Left forelimb (tissue), 1 donor: ENCODE measurements at places on chromosomes 4 and X.

GRCh38 chr4:6892909-6893202 is 16.8 kb upstream of the TBC1D14 start:
- DNase-seq: no peak

GRCh38 chr4:148514041-148514440 is 71.8 kb upstream of the NR3C2 start:
- DNase-seq: no peak

GRCh38 chrX:17459661-17460060 is 84.7 kb downstream of the NHS start:
- no peak for DNase-seq

- DNase-seq: no peak
Observed at GRCh38 chr4:27881705-27882104, 1021.1 kb downstream of the STIM2 start.

GRCh38 chr4:167190379-167190778 is 43.9 kb downstream of the SPOCK3 start:
- no peak for DNase-seq

DNA sequence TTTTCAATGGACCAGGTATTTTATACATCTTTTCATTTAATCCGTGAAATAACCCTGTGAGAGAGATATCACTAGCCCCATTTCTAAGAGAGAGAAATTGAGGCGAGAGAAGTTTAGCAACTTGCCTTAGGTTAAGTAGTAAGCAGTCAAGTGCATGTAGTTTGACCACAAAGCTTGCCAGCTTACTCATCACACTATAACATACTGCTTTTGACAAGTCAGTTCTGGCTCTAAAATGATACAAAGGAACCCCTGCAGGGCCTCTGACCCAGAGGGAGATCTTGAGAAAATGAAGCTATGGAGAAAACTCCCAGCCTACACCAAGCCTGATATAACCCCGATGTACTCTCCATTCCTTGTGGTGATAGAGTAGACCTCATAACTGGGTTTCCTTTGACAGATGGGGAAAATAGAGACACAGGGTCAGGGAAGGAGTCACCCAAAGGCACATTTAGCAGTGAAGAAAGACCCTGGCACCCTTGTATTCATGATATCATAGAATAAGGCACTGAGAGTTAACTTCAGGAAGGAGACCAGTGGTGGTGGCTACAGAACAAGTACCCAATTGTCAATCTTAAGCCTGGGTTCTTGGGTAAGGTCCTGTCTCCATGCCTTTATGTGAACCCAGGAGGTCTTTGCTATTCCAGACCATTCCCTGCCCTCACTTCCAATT is 60.2 kb upstream of the MSN start:
- no peak for DNase-seq

GRCh38 chrX:48983896-48984295 is 12.3 kb upstream of the KCND1 start:
- no peak for DNase-seq

- no peak for DNase-seq
Observed at GRCh38 chr4:162565730-162566129, 401.9 kb upstream of the FSTL5 start.

DNA sequence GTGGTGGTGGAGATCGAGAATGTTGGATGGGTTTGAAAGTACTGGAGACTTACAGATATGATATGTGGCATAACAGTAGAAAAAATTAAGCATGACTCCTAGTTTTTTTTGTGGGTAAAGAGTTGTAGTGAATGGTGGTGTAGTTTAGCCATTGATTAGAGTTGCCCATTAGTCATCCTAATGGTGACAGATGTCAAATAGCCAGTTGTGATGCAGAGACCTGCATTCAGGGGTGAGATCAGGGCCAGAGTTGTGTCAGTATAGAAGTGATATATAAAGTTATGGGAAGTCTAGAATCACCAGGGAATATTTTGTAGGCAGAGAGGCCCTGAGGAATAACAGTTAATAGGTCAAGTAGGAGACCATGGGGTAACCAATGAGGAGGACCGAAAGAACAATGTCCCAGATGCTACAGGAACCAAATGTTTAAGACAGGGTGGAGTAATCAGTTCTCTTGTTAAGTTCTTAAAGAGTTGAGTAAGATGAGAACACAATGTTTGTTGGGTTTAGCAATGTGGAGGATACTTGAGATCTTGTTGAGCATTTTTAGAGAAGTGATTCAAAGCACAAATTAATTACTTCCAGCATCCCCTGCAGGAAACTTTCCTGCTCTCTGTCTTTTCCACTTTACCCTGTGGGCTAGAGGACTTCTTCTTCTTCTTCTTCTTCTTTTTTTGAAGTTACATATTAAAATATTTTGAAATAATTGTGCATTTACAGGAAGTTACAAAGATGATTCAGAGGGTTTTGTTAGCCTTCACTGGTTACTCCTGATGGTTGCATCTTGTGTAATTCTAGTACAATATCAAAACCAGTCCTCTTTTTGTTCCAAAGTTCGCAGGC is 13.3 kb downstream of the SGMS2 start:
- DNase-seq: no peak

GRCh38 chr4:4216648-4217047 is 10.1 kb downstream of the OTOP1 start:
- no peak for DNase-seq

DNA sequence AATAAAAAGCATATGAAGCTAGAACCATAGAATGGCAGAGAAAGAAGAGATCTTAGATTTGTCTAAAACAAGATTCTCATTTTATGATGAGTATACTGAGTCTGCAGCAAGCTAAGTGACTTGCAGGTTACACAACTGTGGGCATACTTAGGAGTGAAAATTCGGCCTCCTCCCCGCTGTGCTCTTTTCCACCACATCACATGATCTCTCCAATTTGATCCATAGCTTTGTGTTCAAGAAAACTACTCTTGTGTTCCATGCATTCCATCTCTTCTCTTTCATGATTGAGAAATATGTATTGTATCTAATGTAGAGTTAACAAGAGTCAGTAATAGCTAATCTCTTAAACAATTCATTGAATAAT is 234.3 kb downstream of the SCFD2 start:
- no peak for DNase-seq

DNA sequence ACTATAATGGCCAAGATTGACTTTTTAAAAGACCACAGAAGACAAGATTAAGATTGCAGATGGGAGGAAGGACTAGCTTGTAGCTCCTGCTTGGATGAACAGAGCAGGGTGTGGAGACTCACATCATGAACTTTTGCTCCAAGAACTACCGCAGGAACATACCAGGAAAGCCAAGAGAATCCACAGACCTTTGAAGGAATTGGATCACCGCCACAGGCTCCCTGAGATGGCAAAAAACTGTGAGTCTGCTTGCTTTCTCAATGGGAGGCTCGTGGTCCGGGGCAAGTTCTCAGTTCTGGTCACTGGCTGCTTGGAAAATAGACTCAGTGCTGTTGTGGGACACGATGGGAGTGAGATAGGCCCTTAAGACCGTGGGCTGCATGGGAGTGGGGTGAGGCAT is 276.6 kb downstream of the CCSER1 start:
- DNase-seq: no peak

- no peak for DNase-seq
Observed at GRCh38 chr4:116016201-116016600, 902.8 kb upstream of the NDST4 start.

GRCh38 chr4:141099326-141099725 is 33.9 kb downstream of the RNF150 start:
- DNase-seq: no peak

DNA sequence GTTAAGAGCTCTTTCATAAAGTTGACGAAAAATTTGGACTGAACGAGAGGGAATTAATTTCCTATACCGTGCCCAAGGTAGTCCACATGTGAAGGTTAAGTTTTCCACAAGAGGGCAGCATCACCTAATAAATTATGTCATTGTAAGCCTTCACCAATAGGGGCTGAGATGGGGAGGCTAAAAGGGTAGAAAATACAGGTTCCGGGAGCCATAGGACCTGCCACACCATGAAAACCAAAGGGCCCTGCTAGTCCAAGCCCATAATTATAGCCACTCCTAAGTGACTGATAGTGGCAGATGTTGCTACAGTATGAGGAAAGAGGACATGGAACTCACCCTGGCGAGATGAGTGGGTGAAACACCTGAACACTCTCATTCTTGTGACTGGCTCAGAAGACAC is 122.2 kb downstream of the SHROOM4 start:
- DNase-seq: no peak

GRCh38 chr4:54696649-54697048 is 38.9 kb downstream of the KIT start:
- no peak for DNase-seq

DNA sequence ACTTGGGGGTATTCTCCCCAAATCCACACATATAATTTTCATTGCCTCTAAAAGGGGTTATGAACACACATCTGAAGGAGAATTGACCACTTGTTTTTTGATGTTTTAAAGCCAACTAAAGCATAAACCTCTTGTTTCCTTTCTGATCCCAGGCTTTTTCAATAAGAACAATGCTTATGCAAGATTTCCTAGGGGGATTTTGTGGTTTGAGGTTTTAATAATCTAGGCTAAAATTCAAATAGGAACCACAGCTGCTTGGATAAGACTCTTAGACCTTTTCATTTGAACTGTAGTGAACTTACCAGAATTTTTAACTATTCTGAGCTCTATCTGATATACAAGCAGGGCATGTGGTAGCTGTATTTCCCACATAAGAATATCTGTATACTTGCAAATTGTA is 651.1 kb downstream of the ANKRD50 start:
- DNase-seq: no peak

- no peak for DNase-seq
Observed at GRCh38 chr4:181007751-181008150, 1235.5 kb upstream of the TENM3 start.

DNA sequence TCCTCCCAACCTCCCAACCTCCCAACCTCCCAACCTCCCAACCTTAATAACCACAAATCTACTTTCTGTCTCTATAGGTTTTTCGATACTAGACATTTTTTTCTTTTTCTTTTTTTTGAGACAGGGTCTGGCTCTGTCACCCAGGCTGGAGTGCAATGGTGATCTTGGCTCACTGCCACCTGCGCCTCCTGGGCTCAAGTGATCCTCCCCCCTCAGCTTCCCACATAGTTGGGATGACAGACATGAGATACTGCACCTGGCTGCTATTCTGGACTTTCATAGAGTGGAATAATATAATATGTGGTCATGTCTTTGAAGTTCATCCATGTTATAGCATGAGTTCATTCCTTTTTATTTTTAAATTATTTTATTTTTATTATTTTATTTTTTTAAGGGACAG is 39.5 kb upstream of the ZFX start:
- no peak for DNase-seq

- no peak for DNase-seq
Observed at GRCh38 chrX:55129361-55129760, 40.5 kb downstream of the PAGE2 start.

DNA sequence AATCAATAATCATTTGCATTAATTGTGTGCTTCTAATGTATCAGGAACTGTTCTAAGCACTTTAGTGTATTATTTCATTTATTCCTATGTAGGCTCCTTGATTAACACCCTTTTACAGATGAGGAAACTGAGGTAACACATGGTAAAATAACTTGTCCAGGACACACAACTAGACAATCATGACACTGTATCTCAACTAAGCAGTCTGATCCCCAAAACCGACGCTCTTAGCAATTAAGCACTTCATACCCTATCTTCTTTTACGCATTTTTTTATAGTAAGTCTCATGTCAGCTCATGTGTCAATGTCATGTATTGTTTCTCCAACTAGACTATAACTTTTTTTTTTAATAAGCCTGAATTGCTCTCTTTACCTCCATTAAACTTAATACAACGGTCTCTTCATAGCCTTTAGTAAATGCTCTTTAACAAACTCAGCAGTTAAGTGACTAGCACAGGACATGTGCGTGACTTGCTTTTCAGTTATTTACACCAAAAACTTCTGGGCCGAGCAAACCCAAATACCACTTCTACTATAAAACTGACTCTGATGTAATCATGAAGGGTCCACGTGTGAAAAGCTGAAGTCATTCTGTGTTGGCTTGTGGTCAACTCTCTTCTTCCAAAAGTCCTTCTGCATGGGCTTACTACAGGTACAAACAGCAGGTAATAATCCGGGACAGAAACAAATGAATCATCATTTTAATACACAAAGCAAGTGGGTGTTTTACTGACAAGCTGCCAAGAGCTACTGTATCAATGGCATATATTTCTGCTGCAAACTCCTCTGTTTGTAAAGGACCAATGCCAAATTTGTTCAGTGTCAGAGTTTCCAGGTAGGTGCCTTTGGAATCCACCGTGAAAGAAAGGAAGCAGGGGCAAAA is 7.9 kb upstream of the AMBN start:
- no peak for DNase-seq

DNA sequence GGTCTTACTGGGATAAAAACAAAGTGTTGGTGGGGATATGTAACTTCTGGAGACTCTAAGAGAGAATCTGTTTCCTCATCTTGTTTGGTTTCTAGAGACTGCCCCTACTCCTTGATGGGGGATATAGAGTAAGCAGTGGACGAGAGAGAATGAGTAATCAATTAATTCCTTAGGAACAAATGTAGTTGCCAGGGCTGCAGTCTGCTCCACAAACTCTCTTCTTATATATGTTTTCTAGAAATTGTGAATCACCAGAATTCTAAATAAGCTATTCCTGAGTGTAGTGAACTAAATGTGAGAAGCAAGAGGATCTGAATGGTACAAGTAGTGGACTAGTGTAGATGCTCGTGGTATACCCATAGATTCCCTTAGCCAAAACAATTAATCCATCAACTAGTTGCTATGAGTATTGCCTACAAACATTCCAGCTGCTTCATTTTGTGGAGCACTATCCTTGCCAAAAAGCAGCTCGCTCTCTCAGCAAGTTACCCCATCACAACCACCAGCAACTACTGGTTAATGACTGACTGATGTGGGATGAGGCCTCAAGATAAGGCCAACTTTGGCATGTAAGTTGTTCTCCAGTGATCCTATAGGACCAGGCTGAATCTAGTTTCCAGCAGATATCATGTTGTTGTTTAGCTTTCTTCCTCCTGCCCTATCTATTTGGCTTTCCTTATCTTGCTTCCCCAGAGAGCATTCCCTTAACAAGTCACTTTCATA is 273.0 kb downstream of the SLC7A11 start:
- no peak for DNase-seq

DNA sequence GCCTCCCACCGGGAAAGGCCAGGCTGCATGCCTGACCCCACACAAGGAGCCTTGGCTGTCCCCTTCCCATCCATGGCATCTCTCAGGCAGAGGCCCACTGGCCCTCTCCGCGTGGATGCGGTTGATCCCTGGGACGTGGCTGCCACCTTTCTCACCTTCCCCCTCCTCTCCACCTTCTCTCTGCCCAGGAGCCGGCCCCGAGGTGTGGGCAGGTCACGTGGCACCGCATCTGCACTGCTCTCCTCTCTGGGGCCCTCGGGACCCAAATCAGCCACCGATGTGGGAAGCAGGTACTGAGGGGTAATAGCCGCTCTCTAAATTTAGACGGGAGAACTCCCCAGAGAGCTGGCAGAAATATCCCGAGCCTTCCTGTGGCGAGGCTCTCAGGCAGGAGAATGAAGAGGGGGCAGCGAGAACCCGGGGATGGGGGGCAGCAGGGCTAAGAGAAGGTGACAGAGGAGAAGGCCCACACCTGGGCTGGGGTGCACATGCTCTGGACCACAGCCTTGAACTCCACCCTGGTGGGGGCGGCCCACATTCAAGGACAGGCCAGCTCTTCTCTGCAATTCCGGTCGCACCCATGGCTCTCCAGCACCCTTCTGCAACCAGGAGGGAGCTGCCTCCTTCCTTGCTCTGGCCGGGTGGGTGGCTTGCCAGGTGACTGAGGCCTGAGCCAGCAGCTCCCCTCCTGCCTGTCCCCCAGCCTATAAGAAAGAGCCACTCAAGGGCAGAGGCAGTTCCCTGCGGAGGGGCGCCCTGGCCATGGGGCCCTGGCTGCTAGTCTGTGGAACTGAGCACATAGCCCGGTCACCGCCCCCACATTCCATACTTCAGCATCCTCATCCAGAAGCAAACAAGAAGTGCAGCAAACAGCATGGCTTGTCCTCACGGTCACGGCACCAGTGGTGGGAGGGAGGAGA is 9.6 kb upstream of the DUSP9 start:
- no peak for DNase-seq
